ENCODE measurements at places on chromosomes 16 and 17.

DNA sequence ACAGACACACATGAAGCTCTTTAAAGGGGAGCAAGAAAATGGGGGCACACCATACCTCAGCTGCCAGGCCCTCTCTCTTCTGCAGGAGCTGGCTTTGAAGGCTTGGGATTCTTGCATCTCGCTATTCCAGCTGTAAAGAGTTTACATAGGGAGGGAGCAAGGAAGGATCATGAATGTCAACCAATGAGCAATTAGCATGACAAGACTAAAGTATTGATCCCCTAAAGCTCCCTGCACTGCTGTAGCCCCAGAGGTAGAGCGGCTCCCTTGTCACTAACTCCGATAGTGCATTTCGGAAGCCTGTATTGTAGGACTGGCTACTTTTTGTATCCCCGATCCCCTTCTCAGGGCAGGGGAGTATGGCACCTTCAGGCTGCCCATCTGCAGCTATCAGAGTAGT is 113.4 kb upstream of the PMFBP1 start:
- DNase-seq, result no peak

DNA sequence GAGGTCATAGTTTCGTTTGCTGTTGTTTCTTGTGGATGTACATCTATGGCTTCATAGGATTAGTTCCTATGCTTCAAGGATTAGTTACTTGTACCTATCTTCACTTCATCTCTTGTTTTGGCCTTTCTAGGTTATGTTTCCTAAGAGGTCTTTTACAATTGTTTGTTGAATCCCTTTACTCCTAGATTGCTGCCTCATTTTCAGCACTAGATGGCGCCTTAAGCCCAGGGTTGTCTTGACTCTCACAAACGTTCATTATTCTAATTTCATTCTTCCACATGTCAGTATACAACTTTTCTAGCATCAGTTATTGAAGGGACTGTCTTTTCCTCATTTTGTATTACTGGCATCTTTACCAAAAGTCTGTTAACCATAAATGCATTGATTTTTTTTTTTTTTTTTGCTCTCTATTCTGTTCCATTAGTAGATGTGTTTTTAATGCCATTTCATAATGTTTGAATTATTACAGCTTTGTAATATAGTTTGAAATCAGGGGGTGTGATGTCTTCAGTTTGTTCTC is 45.0 kb upstream of the NACA2 start:
- DNase-seq, result peak; percentile 66

GRCh38 chr17:42878123-42878880 is 22.3 kb upstream of the G6PC1 start:
- no peak for DNase-seq

DNA sequence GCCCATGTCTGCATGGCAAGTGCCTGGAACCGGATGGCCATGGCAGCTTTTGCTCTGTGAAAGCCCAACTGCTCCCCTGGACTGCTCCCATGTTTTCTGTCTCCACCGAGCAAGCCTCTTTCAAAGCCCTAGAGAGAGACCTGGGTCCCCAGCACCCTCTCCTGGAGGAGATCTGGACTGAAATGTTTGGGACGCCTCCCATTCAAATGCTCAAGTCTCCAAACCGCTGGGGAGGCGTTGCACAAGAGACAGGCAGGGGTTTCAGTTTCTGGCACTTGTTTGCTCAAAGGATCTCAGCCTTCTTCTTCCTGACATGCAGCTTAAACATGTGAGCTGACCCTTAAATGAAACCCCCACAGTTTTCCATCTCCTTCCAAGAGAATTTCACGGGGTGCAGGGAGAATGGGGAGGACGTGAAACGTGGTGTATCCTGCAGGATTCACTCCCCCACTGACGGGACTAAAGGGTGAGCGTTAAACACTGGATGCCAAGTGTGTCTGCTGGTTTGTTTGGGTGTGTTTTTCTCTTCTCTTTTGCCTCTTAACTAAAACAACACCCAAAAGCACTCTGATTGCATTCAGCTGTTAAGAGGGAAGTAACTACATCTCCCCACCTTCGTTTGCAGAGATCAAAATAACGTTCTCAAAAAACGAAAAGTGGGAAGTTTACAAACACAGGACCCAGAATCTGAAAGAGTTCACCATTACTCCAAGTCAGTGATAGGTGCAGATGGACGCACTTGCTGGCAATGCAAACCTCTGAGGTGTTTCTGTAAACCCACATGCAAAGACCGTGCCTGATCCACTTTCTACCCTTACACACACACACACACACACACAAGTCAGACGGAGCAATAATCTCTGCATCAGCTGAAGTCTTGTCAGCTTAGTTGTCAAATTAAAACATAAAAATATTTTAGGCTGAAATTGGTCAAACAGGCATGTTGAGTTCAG is 256.9 kb downstream of the C16orf95 start:
- no peak for DNase-seq

- no peak for DNase-seq
Measured at GRCh38 chr17:9148905-9149525, 127.7 kb downstream of the NTN1 start.

DNA sequence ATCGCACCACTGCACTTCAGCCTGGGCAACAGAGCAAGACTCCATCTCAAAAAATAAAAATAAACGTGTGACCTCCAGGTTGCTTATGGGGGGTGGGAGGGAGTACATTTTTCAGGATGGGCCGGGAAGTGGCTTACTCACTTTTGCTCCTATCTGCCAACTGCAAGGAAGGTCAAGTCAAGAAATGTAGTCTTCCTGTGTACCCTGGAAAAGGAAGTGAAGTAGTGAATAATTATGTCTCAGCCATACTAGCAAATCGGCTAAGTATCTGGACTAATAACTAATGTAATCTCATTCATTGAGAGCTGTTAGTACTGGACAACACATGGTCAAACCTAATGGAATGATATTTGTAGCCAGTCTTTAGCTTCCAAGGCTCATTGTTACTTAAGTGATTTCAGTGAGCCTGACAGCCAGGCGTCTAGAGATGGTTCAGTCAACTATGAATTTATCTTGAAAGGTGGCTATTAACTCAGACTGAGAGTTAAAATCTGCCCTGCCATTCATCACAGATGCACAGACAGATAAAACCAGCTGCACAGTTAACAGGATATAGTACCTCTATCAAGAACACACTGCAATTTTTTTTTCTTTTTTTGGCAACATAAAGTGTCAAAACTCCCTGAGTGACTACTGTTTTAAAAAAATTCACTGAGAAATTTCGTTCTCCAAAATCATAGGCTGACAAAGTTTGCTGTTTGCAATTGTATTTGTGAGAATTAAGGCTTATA is 3.7 kb upstream of the TACO1 start:
- peak; percentile 56 for DNase-seq

DNA sequence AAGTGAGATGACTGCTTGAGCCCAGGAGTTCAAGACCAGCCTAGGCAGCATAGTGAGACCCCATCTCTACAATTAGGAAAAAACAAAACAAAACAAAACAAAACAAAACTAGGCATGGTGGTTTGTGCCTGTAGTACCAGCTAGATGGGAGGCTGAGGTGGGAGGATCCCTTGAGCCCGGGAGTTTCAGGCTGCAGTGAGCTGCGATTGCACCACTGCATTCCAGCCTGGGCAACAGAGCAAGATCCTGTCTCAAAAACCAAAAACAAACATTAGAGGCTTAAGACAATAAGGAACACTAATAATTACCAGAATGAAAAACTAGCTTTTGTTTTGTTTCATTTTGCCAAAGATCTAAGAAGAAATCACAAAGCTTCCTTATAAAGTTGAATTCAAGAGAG is 69.2 kb downstream of the GPRC5B start:
- no peak for DNase-seq

DNA sequence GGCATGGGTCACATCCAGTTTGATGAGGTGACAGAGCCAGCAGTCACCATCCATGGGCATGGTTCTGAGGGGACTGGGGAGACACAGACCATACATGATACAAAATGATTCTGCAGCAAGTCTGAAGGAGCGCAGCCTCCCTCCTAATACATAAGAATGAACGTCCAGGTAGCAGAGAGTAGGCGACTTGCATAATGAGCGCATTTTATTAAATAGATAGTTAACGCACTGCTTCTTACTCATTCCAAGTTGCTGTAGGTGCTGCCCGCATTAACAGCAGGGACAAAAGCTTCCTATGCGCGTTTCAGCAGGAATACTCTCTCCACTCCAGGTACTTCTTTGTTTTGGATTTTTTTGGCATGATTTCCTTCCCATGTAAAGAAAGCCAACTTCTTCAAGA is 73.8 kb downstream of the SLC5A11 start:
- DNase-seq, result no peak

- no peak for DNase-seq
Measured at GRCh38 chr17:63983320-63983719, 10.6 kb upstream of the SCN4A start.

- DNase-seq, result no peak
Measured at GRCh38 chr16:30085820-30086219, 5.9 kb downstream of the TBX6 start.

- no peak for DNase-seq
Measured at GRCh38 chr16:1651094-1651973, 26.7 kb upstream of the JPT2 start.

DNA sequence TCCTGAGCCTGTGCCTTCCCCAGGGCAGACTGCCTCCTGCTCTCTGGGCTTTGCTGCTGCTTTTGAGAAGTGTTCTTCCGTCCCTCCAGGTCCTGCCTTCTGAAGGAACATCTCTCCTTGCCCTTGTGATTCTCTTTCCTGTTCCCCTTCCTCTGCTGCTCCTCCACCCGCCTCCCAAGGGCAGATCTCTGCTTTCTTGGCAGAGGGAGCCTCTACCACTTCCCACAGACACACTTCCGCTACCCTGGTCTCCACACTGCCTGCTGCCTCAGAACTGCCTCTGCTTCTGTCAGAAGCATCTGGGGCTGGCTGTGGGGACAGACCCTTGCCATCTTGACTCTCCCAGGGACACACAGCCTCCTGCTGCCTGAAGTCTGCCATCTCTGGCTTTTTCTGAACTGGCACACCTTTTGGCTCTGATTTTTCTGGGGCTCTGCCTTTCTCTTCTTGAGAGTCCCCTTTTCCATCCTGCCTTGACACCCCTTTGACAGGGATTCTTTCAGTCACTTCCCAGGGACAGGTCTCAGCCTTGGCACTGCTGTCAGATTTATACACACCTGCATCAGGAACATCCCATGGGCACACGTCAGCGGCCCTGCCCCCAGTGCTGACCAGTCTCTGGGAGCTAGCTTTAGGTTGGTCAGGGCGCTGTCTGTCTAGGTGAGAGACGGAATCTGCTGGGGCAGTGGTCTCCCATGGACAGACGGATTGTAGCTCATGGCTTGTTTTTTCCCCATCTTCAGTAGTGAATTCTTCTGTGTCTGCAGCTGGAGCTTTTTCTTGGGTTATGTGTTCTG is 16.6 kb downstream of the GPR179 start:
- DNase-seq, result no peak

GRCh38 chr17:17297217-17297616 is 6.0 kb upstream of the NT5M start:
- DNase-seq, result no peak

- no peak for DNase-seq
Measured at GRCh38 chr16:74029115-74029792, 267.4 kb upstream of the PSMD7 start.

GRCh38 chr17:80963812-80964543 is 27.7 kb upstream of the CHMP6 start:
- no peak for DNase-seq

GRCh38 chr16:72837846-72838585 is 209.9 kb downstream of the ZFHX3 start:
- no peak for DNase-seq

- DNase-seq, result no peak
Measured at GRCh38 chr17:9837551-9838471, 12.1 kb downstream of the GLP2R start.

DNA sequence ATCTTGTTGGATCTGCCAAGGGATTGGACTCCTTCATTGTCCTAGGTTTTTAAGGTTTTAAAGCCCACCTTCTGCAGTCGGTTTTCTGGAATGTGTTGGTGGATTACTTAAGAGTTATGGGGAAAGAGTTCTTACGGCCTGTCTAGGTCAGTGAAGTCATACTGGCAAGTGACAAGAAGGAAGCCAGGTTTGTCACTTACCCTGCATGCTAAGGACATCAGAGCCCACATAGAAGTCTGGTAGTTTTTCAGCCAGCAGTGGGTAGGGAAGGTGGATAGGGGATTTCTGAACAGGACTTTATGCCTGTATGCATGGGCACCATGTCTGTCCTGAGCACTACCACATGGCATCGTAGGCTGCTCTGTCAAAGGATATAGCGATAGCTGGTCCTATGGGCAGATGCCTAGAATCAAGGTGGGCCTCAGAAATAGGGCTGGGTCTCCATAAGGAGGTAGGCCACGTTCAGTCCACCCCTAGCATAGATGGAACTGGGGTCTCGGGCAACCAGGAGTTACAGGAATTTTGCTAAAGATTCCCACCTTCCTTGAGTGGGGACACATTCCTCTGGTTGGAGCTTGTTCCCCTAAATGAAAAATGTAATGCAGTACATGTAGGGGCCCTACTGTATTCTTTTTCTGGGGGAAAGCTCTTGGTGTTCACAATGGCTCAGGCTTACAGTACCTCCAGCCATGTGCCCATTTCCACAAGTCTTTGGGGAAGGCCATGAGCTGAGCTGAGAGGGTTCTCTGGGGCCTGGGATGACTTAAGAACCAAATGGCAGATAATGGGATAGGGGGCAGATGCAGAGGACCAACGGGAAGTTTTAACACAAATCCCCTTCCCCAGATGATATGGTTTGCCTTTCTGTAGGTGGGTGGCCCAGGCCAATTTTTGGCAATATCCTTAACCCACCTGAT is 27.5 kb downstream of the TRPV2 start:
- no peak for DNase-seq

- DNase-seq, result no peak
Measured at GRCh38 chr17:1273492-1274244, 3.4 kb downstream of the BHLHA9 start.

DNA sequence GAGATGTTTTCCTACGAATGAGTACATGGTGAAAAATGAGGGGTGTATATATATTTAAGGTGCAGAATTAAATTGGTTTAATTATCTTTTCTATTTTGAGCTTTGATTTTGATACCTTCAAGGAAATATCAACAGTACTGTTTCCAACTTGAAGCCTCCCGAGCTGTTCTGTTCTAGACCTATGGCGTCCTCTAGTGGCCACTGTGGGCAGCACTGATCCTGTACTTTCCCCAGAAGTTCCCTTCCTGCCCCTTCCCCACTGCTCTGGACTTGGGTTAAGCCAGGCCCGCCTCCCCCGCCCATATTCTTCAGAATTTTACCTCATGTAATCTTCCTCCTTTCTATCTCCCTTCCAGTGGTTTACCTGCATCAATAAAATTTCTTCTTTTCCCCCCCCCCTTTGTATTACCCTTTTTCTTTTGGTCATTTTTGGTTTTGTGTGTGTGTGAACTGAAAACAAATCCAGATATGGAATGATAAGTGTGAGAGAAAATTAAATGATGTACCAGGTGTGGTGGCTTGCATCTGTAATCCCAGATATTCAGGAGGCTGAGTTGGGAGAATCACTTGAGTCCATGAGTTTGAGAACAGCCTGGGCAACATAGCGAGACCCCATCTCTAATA is 1643.5 kb downstream of the TP53TG3F start:
- DNase-seq, result no peak

All from CD4-positive, alpha-beta T cell treated with Interleukin-4 for 4 hours (primary cell).